Stimulated activated CD4-positive, alpha-beta T cell treated with anti-CD3 and anti-CD28 coated beads, Interleukin-4, amount 100 ng/mL, for 24 hours (primary cell): ENCODE measurements at places on chromosomes 12 and 14.
A peak's percentile ranks its signal among the peaks of the same experiment; 100 is the strongest.

DNA sequence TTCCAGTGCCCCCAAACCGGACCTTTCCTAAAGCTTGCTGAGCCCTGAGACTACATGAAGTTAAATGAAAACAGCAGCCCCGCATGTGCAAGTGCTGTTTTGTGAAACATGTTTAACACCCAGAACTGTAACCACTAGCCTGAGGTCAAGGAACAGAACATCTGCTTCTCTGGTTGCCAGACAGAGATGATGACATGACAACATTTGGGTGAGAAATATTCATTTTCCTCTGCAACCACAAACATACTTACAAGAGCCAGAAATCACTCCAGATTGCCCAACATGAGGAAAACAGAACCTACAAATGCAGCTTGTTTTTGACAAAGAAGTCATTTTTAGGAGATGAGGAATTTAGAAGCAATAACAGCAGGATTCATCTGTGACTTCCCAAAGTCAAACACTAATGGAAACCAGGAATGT lies 110.4 kb downstream of the BCAT1 start:
- peak; percentile 39 for DNase-seq

DNA sequence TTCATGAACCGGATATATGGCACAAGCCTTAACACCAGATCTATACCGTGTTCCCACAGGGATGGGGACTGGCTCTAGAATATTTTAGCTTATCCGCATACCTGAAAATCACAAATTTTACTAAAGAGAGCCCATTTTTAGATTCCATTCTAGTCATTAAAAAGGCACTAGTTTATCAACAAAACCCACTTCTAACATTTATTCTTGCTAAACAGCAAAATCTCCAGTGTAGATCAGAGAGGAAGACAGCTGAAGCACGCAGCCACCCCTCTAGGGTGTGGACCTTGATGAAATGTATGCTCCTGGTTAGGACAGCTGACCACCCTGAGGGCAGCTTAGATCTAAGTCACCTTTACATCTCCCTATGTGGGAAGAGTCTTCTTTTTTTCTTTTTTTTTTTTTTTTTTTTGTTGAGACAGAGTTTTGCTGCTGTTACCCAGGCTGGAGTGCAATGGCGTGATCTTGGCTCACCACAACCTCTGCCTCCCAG lies 62.4 kb downstream of the EID3 start:
- no peak for DNase-seq

DNA sequence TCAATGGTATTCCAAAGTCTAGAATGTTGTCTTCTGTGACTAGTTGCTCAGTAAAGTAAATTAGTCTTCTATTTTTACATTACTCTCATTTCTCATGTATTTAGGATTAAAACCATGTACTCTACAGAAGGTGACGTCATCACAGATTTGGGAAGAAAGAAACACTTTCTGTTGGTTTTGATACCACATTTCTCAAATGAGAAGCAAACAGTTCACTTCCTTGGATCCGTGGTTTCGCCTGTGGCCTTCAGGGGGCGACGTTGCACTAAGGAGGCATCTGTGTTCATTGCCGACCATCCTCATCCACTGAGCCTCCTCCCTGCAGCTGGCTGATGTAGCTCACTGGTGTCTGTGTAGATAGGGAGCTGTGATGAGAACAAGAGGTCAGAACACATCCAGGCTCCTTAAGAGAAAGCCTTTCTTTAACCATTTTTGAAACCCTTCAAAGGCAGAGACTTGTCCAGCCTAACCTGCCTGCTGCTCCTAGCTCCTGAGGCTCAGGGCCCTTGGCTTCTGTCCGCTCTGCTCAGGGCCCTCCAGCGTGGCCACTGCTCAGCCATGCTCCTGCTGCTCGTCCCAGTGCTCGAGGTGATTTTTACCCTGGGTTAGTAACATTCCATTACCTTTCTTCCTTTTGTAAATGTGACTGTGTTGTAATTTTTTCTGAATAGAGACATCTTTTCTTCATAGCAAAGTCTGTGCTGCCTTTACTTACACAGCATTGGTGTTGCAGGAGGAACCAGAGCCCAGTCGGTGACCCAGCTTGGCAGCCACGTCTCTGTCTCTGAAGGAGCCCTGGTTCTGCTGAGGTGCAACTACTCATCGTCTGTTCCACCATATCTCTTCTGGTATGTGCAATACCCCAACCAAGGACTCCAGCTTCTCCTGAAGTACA lies 220.6 kb upstream of the OR4E1 start:
- peak; percentile 63 for DNase-seq

- no peak for DNase-seq
These were observed 82.2 kb upstream of the NEDD1 start for GRCh38 chr12:96824838-96825236.
